ENCODE measurements at places on chromosomes 1 and 21. TPM values are rescaled to one million over a fixed set of nuclear protein-coding genes. Genes with fewer than 3 reads are reported as not detected.

Gene ZSCAN20
- 0.49 TPM for total RNA-seq

Gene KCNK2
- total RNA-seq: not detected

GRCh38 chr1:206464456-206464964 lies 5.8 kb upstream of the IKBKE start:
- H3K27me3 ChIP-seq: no peaks in the 10 kb centered on the region
- H3K27ac ChIP-seq: no peak overlapping the region
- no peak for DNase-seq
- H3K36me3 ChIP-seq: no peaks in the 10 kb centered on the region

- H3K27me3 ChIP-seq: no peaks in the 10 kb centered on the region
- no peak overlapping the region for H3K4me3 ChIP-seq
- no peak overlapping the region for H3K27ac ChIP-seq
- no peaks in the 10 kb centered on the region for H3K4me1 ChIP-seq
Measured at GRCh38 chr21:26130249-26130881, 40.2 kb downstream of the APP start.

DNA sequence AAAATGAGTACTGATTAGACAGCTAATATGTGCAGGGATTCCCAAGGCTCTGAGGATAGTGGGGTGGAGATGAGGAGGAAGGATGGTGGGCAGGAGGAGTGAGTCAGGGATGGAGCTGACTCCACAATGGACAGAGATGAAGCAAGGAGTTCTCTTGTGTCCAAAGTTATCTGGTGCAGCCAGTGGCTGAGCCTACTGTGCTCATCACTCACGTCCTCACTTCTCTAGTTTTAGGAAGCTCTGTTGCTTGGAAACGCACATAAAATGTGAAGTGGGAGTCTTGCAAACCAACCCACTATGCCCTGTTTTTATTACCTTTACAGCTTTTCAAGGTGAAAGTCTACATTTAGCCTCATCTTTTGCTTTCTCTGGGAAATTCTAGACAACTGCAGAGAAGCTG lies 36.5 kb upstream of the SAMD13 start:
- H3K4me1 ChIP-seq: no peaks in the 10 kb centered on the region
- H3K27ac ChIP-seq: no peak overlapping the region
- H3K36me3 ChIP-seq: no peaks in the 10 kb centered on the region
- H3K27me3 ChIP-seq: no peaks in the 10 kb centered on the region
- H3K4me3 ChIP-seq: no peak overlapping the region

- no peaks in the 10 kb centered on the region for H3K4me1 ChIP-seq
- H3K27me3 ChIP-seq: no peaks in the 10 kb centered on the region
- no peak for DNase-seq
- H3K27ac ChIP-seq: no peak overlapping the region
Measured at GRCh38 chr1:177281901-177282300, 111.1 kb downstream of the BRINP2 start.

GRCh38 chr1:221157026-221157761 lies 278.0 kb downstream of the HLX start:
- no peaks in the 10 kb centered on the region for H3K36me3 ChIP-seq
- H3K4me3 ChIP-seq: no peak overlapping the region
- no peak for DNase-seq
- peaks cover 3% of the 10 kb centered on the region for H3K4me1 ChIP-seq

DNA sequence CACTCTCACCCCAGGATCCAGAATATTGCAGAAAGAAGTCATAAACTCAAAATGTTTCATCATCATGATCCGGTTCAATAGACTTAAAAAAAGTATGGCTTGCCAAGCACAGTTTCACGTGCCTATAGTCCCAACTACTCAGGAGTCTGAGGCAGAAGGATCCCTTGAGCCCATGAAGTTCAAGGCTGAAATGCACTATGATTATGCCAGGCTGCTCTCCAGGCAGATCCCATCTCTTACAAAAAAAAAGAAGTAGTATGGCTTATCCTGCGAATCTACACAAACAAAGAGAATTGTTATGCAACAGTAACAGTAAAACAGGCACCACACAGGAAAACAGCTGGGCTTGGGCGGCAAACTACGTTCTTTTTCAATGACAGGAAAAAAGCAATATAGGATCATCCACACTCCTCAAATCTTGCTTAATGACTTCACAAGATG lies 76.2 kb downstream of the EIF4G3 start:
- DNase-seq: no peak
- H3K27me3 ChIP-seq: no peaks in the 10 kb centered on the region
- no peak overlapping the region for H3K27ac ChIP-seq

Gene FCGR2B
- total RNA-seq: 12.6 TPM

- no peaks in the 10 kb centered on the region for H3K36me3 ChIP-seq
- H3K27me3 ChIP-seq: no peaks in the 10 kb centered on the region
- no peak overlapping the region for H3K4me3 ChIP-seq
Measured at GRCh38 chr1:33641104-33641830, 168.8 kb downstream of the ZSCAN20 start.

DNA sequence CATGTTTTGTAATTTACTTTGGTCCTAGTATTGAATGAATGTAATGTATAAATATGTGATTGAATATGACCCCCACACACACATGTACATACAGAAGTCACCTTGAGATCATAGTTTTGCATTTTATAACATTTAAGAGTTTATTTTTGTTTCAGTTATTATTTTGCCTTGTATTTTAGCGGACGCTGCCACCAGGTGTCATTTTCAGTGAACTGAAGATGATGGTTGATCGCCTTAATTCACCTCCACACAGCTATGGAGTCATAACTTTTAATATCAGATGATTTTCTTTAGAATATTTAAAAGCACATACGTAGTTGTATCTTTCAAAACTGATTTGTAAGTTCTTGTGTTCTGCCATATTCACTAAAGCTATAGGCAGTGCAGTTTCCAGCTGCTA lies 130.4 kb downstream of the DYRK1A start:
- no peak overlapping the region for H3K4me3 ChIP-seq
- DNase-seq: peak; percentile 41
- H3K27me3 ChIP-seq: no peaks in the 10 kb centered on the region
- no peak overlapping the region for H3K27ac ChIP-seq

DNA sequence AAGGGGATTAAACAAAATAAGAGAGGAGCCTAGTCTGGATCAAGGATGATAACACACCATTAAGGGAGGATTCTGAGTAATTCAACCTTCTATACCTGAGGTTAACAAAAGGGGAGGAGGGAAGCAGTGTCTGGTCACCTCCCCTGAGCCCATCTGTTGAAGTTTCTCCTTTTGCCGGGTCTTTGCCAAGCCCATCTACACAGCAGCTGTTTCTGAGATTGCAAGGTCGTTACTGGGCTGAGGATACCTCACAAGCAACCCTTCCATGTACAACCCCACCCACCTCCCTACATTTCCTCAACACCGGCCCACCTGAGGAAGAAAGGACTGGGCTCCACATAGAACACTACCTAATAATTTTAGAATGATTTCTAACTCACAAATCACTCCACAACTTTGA lies 26.3 kb downstream of the LRRC52 start:
- H3K36me3 ChIP-seq: no peaks in the 10 kb centered on the region
- no peaks in the 10 kb centered on the region for H3K27me3 ChIP-seq
- no peaks in the 10 kb centered on the region for H3K4me1 ChIP-seq
